Occipital lobe (tissue), 3 donors: ENCODE measurements at places on chromosomes 12 and 14.

DNA sequence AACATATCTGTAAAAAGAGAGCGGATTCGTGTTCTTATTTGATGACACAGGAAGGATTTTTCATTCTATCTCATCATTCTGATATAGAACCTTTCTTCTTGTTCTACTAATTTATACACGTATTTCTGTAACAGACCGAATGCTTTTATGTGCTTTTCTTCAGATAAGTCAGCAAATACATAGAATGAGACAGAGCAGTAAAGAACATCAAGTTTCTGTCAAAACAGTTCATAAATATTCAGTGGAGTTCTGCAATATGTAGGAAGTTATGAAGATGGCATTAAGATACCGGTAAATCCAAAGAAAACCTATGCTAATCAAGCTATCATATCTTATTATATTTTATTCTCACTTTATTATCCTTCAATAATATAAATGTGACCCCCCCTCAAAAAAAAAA is 280.6 kb downstream of the EGLN3 start:
- DNase-seq: no peak

DNA sequence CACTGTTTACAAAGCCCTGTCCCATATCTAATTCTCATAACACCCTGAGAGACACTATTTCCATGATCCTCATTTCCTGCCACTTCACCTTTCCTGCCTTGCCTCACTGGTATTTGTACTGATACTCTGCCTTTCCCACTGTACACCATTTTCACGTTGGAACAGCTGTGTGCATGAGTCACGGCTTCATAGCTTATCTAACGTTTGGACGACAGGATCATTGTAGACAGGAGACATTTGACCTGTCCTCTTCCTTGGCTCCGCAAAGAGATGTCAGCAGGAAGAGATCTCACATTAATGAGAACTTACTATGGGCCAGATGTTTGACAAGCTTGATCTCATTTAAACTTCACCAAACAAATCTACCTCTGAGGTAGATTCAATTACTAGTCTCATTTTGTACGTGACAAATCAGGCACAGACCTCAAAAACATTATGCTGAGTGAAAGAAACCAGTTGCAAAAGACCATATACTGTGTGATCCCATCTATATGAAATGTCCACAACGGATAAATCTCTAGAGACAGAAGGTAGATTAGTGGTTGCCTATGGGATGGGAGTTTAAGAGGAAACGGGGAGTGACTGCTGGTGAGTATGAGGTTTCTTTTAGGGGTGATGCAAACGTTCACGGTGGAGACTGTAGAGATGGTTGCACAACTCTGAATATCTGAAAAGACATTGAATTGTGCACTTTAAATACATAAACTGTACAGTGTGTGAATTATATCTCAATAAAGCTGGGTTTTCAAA is 71.2 kb downstream of the KCNK13 start:
- no peak for DNase-seq

- DNase-seq: no peak
Observed at GRCh38 chr12:28866296-28866695, 282.8 kb upstream of the FAR2 start.

GRCh38 chr14:69547701-69548348 is 26.8 kb downstream of the CCDC177 start:
- DNase-seq: peak; percentile 62

- DNase-seq: no peak
Observed at GRCh38 chr12:75623631-75624154, 112.3 kb upstream of the KRR1 start.

DNA sequence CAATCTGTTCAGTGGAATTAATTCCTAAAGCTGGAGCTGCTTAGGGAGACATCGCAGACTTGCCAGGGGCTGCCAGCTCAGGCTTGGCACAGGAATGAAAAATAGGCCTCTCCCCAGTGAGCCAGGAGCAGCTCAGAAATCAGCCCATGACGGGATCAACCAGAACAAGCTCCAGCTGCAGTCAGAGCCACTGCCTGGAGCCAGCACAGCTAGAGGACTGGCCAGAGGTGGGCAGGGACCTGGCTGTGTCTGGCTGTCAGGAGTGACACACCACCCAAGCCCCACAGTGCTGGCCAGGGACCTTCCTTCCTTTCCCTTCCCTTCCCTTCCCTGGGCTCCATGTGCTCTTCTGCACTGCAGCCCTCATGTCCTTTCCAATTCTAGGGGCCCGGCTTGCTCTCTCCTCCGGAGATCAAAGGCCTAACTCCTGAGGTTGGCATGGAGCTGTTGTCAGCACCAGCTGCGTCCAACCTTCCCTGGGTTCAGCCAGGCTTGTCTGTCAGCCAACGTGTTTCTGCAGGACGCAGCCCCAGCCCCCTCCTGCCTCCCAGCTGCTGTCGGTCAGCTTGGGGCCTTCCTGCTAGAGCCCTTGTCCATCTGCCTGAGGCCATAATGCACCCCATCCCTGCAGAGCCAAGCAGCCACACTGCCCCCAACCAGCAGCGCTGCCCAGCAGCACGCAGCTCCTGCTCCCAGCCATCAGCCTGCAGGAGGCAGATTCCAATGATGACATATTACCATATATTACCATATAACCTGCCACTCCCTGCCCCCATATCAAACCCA is 149.3 kb downstream of the CALM1 start:
- peak; percentile 69 for DNase-seq

- DNase-seq: no peak
Observed at GRCh38 chr12:2160043-2160442, 107.3 kb downstream of the CACNA1C start.

DNA sequence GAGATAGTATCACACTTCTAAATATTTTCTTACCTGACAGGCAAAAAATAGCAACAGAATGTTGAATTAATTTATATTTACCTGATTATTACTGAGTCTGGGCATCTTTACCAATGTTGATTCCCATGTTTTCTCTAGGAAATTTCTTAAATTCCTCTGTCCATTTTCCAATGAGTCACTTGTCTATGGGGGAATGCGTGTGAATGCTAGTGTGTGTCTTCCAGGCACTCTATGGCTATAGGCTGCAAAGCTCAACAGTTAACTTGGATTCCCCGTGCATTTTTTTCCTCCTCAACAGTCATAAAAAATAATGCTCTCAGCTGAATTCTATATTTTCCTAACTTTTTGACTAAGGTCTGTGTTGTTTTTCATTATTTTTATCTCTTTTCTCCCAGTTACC is 1385.8 kb upstream of the FLRT2 start:
- DNase-seq: no peak

DNA sequence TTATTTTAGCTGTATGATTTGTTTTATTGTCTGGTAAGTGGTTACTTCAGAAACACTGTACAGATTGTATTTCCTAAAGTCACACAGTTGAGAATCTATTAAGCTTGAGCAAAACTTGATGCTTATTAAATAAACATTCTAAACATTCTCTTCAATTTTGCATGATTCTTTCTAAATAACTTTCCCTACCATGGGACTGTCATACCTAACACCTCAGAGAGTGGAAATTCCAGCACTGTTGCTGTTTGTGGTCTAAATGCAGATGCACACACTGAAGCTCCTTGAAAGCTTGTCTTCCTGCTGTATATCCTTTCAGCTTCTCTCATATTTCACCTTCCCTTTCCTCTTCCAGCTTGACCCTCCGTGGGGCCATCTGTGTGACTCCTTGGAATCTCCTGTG is 392.0 kb downstream of the LRIG3 start:
- DNase-seq: no peak

- no peak for DNase-seq
Observed at GRCh38 chr14:60276347-60276746, 27.3 kb downstream of the PPM1A start.

- no peak for DNase-seq
Observed at GRCh38 chr14:56811593-56812363, 1.5 kb upstream of the OTX2 start.

DNA sequence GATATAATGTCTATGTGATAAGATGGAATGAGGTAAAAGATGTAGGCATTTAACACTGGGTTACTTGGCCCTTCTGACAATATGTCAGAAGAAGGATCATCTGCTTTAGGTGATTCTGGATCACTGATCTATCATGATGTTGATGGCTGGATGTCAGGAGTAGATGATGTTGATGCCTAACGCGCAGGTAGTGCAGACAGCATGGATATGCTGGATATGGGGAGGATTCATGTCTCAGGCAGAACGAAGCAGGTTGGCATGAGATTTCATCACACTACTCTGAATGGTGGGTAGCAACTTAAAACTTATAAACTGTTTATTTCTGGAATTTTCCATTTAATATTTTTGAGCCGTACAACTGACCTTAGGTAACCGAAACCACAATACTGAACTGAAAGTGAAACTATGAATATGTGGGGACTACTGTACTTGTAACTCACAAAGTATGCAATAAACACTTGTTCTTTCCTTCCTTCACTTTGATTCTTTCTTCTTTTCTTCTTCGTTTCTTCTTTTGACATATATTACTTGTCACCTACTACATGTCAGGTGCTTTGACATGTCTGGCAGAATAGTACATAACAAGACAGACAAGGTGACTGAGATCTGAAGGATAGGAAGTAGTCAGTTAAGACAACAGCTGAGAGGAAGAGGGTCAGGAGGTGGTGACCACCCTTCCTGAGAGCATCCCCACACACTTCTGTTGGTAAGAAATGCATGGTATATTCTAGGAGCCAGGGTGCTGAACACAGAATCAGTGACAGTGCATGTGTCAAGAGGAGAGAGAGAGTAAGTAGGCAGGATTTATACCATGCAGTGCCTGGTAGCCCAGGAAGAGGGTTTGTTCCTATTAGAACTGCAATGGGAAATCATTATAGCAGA is 238.8 kb downstream of the PPFIA2 start:
- DNase-seq: no peak

- no peak for DNase-seq
Observed at GRCh38 chr14:30673071-30673470, 51.0 kb downstream of the SCFD1 start.

DNA sequence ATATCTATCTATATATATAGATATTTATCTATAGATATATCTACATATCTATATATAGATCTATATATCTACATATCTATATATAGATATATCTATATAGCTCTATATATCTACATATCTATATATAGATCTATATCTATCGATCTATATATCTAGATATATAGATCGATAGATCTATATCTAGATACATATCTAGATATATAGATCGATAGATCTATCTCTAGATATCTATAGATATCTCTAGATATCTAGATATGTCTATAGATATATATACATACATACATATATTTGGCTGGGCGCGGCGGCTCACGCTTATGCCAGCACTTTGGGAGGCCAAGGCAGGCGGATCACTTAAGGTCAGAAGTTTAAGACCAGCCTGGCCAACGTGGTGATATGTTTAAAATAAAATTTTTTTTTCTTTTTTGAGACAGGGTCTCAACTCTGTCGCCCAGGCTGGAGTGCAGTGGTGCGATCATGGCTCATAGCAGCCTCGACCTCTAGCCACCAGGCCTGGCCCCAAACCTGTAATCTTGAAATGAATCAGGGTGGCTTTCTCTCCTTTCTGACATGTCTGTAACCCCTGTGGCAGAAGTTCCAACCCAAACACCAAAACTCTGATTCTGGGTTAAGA is 18.1 kb downstream of the ARPC3 start:
- no peak for DNase-seq

GRCh38 chr14:23910101-23910875 is 43.3 kb upstream of the DHRS4 start:
- DNase-seq: no peak
